ENCODE measurements at places on chromosomes 12 and 14.

DNA sequence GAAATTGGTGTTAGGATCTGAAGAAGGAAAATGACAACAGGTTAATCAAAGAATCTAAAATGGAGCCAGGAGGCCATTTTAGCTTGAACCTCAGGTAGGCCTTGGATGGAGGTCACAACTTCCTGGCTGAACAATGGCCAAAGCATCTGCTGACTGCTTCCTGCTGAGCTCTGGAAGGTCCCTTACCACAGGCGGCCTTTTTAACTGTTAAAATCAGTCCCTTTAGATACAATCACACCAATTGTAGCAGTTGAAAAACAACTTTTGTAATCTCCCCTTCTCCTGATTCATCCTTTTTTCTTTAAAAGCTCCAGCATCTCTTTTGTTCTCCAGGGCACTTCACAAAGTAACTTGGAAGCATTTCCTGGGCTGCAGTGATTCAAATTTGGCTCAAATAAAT, 388.8 kb downstream of the PDZRN4 start:
- no peak for DNase-seq

DNA sequence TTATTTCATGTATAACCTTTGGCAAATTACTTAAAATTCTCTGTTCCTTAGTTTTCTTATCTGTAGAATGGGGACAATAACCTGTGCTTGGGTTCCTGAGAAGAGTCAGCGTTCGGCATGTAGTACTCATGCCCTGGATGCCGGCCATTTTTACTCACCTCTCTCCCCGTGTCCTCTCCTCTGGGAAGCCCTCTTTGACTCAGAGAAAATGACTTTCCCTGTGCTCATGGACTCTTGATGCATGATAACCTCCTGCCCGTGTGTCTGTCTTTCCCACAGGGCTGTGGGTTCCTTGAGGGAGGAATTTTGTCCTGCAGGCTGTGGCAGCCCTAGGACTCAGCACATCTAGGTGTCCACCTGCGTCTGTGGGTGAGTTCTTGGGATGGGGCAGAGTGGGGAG, 5.8 kb upstream of the C1RL start:
- no peak for DNase-seq

- DNase-seq, result no peak
Measured at GRCh38 chr12:52440821-52441319, 6.7 kb upstream of the KRT75 start.

GRCh38 chr12:100199023-100199346, 1.6 kb upstream of the ACTR6 start:
- no peak for DNase-seq
